T-helper 2 cell treated with Interferon-gamma antibody and Interleukin-4, amounts not matched to agents 5 μg/mL and 100 μg/mL, for 36 hours (primary cell): ENCODE measurements at places on chromosomes 11 and 22.

DNA sequence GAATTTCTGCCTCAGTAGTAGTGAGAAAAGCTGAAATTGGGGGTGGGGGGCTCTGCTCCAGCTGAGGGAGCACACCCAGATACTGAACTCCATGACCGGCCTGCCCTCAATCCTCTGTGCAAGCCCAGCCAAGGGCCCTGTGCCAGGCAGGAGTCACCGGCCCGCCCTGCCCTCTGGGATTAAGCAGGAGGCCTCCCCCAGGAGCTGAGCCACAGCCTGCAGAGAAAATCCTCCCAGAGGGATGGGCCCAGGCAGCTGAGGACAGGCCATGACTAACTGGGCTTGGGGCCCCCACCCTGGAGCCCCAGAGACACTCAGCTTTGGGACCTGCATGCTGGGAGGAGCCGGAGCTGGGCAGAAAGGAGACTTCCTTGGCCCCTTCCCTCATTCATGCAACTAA, 48.8 kb downstream of the MN1 start:
- peaks cover 5% of the 10 kb centered on the region for H3K27me3 ChIP-seq
- H3K27ac ChIP-seq = no peak overlapping the region
- H3K36me3 ChIP-seq = no peaks in the 10 kb centered on the region
- no peaks in the 10 kb centered on the region for H3K4me1 ChIP-seq

DNA sequence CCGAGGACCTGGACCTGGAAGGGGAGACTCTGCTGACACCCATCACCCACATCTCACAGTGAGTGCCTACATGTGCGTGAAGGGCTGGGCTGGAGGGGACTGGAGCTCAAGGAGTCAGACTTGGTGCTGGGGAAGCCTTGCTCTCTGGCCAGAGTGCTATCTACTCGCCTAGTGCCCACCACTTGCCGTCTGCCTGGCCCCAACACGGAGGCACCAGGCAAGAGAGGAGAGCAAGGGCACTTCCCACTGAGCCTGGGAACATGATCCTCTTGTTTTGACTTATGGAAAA, 37.8 kb downstream of the KCNQ1OT1 start:
- no peak overlapping the region for H3K27ac ChIP-seq
- no peaks in the 10 kb centered on the region for H3K4me1 ChIP-seq
- H3K36me3 ChIP-seq = peaks cover 7% of the 10 kb centered on the region
- no peaks in the 10 kb centered on the region for H3K27me3 ChIP-seq
- no peak overlapping the region for H3K4me3 ChIP-seq

GRCh38 chr22:38397189-38398085, 57.6 kb downstream of the KCNJ4 start:
- H3K4me1 ChIP-seq = peaks cover 48% of the 10 kb centered on the region
- DNase-seq = no peak
- no peaks in the 10 kb centered on the region for H3K36me3 ChIP-seq
- H3K27ac ChIP-seq = peak overlapping the region; percentile 77
- peaks cover 14% of the 10 kb centered on the region for H3K27me3 ChIP-seq

DNA sequence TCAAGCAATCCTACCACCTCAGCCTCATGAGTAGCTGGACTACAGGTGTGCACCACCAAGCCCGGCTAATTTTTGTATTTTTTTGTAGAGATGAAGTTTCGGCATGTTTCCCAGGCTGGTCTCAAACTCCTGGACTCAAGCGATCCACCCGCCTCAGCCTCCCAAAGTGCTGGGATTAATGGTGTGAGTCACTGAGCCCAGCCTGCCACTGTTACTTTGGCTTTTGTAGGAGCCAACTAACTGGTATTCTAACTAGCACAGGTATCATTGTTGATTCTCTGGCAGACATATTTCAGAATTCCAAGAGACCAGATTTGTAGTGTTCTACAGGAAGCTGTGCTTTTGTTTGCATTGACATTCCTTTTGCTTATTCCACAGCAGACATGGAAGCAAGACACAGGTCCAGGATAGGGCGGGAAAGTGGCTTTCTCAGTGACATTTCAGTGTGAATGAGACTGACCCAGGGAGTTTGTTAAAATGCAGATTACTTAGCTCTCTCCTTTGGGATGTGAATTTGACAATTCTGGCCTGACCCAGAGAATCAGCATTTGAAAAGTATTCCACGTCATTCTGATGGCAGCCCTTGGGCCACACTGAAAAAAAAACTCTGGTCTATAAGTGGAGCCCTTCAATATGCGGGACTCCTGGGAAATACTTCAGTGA, 52.2 kb upstream of the PAX6 start:
- no peaks in the 10 kb centered on the region for H3K4me1 ChIP-seq
- H3K36me3 ChIP-seq = no peaks in the 10 kb centered on the region
- H3K27ac ChIP-seq = no peak overlapping the region
- H3K27me3 ChIP-seq = peaks cover 2% of the 10 kb centered on the region

DNA sequence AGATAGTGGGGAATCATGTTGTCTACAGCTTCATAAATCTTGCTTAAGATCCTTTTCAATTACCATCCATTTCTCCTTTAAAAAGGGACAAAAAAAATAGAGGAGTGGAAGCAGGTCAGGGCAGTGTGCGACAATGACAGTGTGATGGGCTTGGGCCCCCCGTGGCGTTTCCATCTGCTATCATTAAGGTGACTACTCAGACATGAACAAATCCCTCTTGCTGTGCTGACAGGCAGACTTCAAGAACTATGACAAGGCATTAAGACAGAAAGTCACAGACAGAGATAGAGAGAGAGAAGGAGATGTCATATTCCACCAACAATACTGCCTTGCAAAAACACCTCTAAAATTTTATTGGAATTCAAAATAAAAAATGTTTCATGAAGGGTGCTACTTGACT, 263.2 kb downstream of the DCDC1 start:
- no peaks in the 10 kb centered on the region for H3K36me3 ChIP-seq
- H3K27ac ChIP-seq = no peak overlapping the region
- no peak for DNase-seq
- H3K27me3 ChIP-seq = no peaks in the 10 kb centered on the region
- H3K4me1 ChIP-seq = no peaks in the 10 kb centered on the region

GRCh38 chr11:34416088-34416487, 22.6 kb upstream of the CAT start:
- H3K4me1 ChIP-seq = no peaks in the 10 kb centered on the region
- no peak overlapping the region for H3K4me3 ChIP-seq
- no peaks in the 10 kb centered on the region for H3K36me3 ChIP-seq
- H3K27me3 ChIP-seq = peaks cover 19% of the 10 kb centered on the region

- H3K36me3 ChIP-seq = no peaks in the 10 kb centered on the region
- H3K27ac ChIP-seq = no peak overlapping the region
- no peak overlapping the region for H3K4me3 ChIP-seq
- peaks cover 3% of the 10 kb centered on the region for H3K27me3 ChIP-seq
- DNase-seq = no peak
Observed at GRCh38 chr22:49663311-49663711, 164.4 kb downstream of the BRD1 start.

DNA sequence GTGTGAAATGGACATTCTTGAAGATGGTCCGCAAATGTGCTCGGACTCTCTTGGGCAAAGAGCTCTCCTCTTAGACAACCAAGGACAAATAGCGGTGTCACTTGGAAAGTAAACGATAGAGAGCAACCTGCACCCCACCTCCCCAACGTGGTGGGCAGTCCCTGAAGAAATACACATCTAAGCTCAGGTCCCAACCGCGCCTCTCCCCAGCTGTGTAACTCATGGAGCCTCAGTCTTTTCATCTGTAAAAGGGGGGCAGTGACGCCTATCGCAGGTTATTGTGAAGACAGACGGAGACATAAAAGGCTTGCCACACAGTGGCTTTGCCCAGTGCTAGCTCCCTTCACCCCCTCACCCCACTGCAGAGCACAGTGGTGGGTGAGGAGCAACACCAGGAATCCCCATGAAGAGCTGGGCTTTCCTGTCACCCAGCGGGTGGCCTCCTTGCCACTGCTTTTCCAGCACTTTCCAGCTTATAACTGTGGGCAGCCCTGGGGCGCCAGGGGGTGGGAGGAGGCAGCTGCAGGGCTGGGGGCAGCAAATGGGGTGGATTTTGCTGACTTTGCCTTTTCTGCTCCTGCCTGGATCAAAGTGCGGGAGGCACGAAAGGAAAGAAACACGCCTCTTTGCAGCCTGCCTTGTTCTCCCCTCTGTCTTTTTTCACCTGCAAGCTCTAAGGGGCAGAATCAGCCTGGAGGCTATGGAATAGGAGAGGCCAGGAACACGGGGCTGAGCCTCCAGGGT, 73.7 kb upstream of the TSPAN18 start:
- DNase-seq = no peak
- peaks cover 4% of the 10 kb centered on the region for H3K4me1 ChIP-seq
- no peaks in the 10 kb centered on the region for H3K36me3 ChIP-seq
- no peak overlapping the region for H3K27ac ChIP-seq
- H3K27me3 ChIP-seq = peaks cover 38% of the 10 kb centered on the region
- H3K4me3 ChIP-seq = no peak overlapping the region

DNA sequence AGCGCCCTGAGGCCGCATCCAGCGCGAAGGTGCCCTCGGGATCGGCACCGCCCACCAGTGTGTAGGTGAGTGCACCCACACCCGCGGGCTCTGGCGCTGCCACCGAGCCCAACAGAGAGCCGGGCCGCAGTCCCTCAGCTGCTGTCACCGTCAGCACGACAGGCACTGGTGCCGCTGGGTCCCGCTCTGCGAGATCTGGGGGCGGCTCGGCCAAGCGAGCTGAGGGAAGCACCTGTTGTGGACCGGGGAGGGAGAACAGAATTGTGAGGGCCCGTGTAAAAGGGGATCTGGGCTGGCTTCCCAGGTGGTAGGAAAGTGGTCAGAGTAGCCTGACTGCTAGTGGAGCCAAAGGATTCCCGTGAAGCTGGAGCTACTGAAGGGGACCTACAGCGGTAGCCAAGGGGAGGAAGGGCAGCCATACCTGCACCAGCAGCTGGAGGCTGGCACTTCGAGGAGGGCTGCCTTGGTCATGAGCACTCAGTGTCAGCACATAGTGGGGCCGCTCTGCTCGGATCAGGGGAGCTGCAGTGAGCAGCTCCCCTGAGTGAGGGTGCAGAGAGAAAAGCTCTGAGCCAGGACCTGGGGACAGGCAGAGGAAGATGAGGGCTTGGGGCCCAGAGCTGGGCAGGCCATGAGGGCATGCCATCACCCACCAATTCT, 11.5 kb upstream of the TPP1 start:
- H3K4me3 ChIP-seq = no peak overlapping the region
- H3K4me1 ChIP-seq = peaks cover 17% of the 10 kb centered on the region
- H3K27ac ChIP-seq = no peak overlapping the region
- no peaks in the 10 kb centered on the region for H3K27me3 ChIP-seq
- H3K36me3 ChIP-seq = no peaks in the 10 kb centered on the region

DNA sequence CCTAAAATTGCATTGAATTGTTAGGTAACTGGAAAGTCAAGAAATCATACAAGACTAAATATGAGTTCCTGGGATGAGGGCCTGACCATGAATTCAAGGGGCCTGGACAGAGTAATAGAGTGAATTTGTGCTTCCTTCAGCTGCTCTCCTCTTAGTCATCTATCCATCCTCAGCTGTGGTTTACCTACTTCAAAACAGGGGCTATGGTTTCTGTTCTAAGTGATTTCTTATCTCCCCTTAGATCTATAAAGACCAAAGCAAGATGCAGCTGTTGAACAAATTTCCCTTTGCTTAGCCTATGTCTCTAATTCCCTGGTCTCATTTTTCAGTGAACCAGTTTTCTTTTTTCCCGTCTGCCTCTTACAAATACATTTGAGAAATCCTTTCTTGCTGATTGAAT, 428.5 kb downstream of the FAM181B start:
- H3K4me3 ChIP-seq = no peak overlapping the region
- DNase-seq = no peak
- H3K27ac ChIP-seq = no peak overlapping the region
- no peaks in the 10 kb centered on the region for H3K27me3 ChIP-seq
- no peaks in the 10 kb centered on the region for H3K36me3 ChIP-seq
- H3K4me1 ChIP-seq = no peaks in the 10 kb centered on the region

DNA sequence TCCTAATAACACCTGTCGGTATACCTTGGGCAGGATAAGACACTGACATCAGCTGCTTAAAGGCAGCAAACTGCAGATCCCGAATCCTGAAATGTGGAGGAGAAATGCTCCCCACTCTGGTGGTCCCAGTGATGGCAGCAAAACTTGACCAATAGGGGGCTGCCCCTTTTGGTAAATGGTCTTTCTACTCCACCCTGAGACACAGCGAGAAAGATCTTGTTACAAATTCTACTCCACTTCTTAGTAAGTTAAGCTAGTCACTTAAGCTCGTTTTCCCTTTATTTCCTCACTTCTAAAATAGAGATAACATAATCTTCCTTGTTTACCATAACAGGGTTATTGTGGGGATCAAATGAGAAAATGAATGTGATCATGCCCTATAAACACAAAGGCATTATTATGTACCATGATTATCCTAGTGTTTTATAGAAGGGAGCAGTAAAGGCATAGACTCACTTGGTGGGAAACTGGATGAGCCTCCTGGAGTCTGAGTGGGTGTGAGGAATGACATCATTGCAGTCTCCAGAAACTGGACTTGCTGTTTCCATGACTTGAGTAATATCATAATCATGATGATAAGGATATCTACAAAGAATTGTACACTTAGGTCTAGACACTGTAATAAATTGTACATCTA, 50.9 kb downstream of the ENDOD1 start:
- no peak overlapping the region for H3K27ac ChIP-seq
- H3K4me3 ChIP-seq = no peak overlapping the region
- peaks cover 2% of the 10 kb centered on the region for H3K36me3 ChIP-seq
- peaks cover 13% of the 10 kb centered on the region for H3K27me3 ChIP-seq

DNA sequence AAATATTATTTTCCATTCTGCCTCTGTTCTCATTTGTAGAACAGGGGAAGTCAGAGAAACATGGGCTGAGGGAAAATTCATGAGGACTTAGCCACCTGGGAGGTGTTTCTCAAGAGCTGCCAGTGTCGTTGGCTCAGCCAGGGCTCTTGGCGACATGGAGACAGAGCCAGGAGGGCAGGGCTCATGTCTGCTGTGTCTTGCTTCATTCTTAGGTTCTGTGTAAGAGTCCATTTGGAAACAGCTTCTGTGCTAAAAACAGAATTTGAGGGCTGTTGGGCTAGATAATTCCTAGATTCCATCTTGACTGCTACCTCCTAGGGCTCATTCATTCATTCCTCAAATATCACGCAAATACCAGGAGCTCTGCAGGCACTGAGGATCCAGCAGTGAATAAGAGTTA, 15.1 kb upstream of the MRGPRX2 start:
- DNase-seq = no peak
- H3K27me3 ChIP-seq = peaks cover 12% of the 10 kb centered on the region
- no peaks in the 10 kb centered on the region for H3K36me3 ChIP-seq

DNA sequence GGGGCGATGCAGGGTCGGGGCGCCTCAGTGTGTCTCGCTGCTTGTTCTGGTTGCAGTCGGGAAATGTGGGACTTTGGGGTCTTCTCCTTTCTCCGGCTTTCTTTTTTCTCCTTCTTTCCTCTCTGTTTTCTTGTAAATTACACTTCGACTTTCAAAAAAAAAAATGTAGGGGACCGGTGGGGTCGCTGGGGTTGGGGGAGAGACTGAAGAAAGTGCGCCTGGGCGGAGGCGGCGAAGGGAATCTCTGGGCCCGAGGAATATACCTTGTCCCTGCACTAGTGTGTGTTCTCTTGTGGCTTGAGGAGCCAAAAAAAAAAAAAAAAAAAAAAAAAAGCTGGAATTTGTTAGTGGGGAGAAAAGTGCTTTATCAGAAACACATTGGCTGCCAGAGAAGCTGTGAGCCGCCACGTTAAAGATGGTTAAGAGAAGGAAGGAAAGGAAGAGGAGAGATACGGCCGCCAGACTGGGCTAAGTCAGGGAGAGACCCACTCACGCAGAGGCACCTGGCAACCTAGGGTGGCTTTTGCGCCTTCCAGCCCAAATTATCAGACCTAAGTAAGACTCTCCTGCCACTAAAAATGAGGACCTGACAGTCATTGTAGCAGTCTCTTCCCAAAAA, 8.4 kb upstream of the FLI1 start:
- H3K4me3 ChIP-seq = peak overlapping the region; percentile 77
- H3K27ac ChIP-seq = no peak overlapping the region
- no peaks in the 10 kb centered on the region for H3K36me3 ChIP-seq
- DNase-seq = no peak
- H3K27me3 ChIP-seq = peaks cover 81% of the 10 kb centered on the region
